ENCODE measurements at places on chromosomes 11 and 22. TPM values are rescaled to one million over a fixed set of nuclear protein-coding genes. Genes with fewer than 3 reads are reported as not detected.

Gene TMPRSS6
- 0.54 TPM for polyA plus RNA-seq

Gene ELF5
- polyA plus RNA-seq = 68.0 TPM

Gene CEND1
- polyA plus RNA-seq = 0.96 TPM

Gene OR52E8
- not detected for polyA plus RNA-seq

DNA sequence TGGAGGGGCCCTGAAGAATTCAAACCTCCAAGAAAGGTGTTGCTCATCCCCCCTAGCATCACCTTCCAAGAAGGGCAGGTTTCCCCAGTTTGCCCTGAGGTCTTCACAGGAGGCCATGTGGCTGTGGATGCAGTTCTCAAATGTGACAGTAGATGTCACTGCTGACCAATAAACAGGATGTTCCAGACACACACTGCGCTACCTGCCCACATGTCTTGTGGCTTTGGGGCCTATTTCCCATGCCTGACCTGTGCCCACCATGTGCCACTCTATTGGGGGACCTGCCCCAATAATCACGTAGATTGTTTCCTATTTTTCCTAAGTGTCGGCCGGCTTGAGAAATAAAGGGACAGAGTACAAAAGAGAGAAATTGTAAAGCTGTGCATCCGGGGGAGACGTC lies 4.5 kb downstream of the GSTT2 start:
- no peak for DNase-seq

DNA sequence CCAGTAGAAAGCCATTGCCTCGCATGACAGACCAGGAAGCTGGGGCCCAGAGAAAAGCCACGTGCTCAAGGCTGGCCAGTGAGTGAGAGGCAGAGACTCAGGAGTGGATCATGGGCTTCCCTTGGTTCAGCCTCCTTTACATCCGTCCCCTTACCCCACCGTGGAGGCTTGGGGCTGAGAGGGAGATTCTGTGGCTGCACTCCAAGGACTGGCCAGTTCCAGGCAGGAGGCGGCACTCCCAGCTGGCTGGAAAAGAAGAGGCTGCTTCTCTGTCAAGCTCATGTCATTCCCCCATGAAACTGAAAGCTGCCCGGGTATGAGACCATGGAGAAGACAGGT lies 6.6 kb upstream of the ASCL2 start:
- no peak for DNase-seq

- DNase-seq = no peak
Measured at GRCh38 chr11:83427501-83427900, 141.3 kb upstream of the CCDC90B start.

DNA sequence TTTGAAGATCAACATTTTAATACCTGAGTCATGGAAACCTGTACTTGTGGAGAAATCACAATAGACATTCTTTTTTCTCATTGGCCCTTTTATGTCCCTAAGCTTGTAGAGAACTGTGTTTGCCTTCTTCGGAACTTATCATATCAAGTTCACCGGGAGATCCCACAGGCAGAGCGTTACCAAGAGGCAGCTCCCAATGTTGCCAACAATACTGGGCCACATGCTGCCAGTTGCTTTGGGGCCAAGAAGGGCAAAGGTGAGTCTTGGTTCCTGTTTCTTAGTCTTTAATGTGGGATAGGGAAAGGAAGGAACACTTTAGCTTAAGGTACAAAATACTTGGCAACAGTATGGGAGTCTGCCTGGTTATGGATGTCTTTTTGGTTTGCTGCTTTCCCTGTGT lies 44.2 kb downstream of the CTNND1 start:
- no peak for DNase-seq

DNA sequence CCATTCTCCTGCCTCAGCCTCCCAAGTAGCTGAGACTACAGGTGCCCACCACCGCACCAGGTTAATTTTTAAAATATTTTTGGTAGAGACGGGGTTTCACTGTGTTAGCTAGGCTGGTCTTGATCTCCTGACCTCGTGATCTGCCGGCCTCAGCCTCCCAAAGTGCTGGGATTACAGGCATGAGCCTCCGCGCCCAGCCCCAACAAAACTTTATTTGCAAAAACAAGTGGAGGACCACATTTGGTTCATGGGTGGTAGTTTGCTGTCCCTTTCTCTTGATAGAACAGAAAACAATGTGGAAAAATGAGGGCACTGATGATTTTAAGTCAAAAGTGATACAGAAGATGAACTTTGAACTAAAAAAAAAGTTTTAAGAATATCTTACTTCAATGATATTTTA lies 121.8 kb upstream of the SERPIND1 start:
- DNase-seq = no peak

DNA sequence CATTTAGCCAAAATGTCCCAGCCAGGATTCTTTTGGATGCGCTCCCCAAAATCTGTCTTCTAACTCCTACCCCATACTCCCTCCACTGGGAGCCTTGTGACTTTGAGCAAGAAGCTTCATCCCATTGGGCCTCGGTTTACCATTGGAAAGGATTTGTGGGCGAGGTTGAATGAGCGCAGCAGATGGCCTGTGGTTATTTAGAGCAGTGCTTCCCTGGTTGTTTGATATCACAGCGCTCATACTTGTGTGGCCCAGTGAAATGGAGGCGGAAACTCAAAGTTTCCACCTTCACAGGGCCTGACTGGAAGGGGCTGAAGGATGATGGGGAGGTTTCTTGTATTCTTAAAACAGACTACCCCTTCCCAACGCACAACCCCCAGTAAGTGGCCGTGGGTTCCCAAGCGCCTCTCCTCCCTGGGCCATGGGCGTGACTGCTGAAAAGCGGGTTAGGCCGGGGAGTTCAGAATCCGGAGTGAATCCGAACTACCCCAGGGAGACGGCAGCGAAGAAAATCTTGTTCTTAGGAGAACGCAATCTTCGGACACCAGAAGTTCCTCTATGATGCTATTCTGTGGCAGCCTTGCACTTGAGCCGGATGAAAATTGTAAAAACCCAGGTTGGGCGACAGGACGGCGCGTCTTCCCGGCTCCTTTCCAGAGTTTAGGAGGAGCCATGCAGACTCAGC lies 1.2 kb upstream of the ATF4 start:
- no peak for DNase-seq

DNA sequence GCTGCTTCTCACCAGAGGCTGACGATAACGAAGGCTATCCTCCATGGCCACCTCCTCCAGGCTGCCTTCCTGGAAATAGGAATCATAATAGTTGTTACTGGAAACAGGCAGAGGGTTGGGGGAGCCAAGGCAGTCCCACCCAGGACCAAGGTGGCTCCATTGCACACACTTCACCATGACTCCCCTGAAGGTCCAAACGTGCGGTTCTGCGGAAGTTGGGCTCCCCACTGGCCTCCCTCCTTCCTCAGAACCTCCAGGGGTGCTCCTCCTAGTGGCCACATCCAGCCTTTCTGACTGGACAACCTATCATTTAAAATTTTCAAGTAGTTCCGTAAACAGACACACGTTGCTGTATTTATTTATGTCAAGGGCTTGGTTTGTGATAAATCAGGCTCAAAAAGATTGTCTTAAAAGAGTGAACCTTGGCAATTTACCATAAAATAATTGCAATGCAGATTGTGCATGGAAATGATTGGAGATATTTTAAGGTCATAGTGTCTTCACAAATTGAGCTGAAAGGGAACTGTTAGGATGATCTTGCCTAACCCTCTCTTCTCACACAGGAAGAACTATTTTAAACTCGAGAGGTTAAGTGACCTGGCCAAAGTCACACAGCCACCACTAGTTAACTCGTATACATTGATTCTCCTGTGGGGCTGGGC lies 1.4 kb upstream of the TCN2 start:
- DNase-seq = no peak

GRCh38 chr22:38754751-38755154 lies 1.0 kb downstream of the SUN2 start:
- no peak for DNase-seq

DNA sequence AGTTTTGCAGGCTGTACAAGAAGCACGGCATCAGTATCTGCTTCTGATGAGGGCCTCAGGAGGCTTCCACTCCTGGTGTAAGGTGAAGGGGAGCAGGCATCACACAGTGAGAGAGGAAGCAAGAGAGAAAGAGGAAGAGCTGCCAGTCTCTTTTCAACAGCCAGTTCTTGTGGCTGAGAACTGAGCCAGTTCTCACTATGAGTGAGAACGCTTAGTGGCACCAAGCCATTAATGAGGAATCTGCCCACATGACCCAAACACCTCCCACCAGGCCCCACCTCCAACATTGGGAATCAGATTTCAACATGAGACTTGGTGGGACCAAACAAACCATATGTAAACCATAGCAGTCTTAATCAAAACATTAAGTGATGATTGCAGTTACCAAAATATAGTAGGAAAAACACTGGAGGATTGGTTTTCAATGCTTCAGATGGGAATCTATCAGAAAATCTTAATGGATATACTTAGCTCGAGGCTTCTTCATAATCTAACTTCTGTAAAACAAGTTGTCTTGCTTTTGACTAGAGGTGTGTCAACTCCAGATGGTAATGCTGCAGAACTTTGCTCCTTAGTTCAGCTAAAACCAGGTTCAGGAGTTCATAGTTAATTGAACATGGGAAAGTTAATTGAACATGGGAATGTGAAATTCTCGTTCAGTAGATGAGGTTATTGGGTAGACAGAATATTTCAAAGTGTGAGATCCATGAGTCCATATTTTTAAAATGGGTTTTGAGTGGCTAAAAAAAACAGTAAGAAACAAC lies 12.2 kb downstream of the FAR1 start:
- DNase-seq = no peak

DNA sequence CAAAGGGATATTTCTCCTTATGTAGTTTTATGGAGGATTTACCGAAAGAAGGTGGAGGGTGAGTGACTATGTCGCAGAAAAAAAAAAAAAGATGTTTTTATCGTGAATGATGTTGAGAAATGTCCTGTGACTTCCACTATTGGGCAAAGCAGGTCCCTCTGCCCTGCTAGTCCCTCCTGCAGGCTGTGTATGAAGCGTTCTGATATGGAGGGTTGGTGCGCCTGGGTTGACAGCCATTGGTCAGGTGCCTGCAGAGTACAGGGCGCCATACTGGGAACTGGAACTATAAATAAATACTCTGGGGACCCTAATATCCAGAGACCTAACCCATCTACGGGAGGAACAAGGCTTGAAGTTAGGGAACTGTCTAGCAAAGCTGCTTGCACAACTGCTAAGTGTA lies 1.5 kb downstream of the IL17RA start:
- no peak for DNase-seq

- DNase-seq = no peak
Measured at GRCh38 chr11:101617735-101618332, 34.0 kb upstream of the TRPC6 start.
